ENCODE measurements at places on chromosomes 6 and 20.

GRCh38 chr6:42629845-42630244 is 66.0 kb downstream of the UBR2 start:
- no peak for DNase-seq

GRCh38 chr6:88248709-88249321 is 82.7 kb upstream of the CNR1 start:
- DNase-seq, result no peak

DNA sequence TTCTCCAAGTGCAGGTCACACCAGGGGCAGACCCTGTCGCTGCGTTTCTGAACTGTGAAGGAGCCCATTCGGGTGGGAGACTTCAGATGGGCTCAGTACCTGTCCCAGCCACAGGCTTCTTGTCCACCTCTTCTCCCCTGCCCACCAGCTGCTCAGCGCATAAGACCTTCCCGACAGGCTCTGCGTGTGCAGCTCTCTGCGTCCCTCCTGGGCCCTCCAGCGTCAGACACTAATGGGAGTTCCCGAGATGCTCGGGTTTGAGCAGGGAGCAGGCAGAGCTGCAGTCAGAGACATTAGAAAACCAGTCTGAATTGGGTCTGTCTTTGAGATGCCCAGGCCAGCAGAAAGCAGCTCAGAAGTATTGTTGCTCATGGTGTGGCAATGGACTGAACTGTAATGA is 50.4 kb downstream of the TCP11 start:
- DNase-seq, result no peak

GRCh38 chr20:17445543-17445942 is 85.6 kb downstream of the BFSP1 start:
- no peak for DNase-seq

- DNase-seq, result no peak
These were observed 1.3 kb downstream of the EPHA7 start for GRCh38 chr6:93418033-93418407.

Measured in NCI-H1930 (cell line).